ENCODE measurements at places on chromosomes 5 and 9. TPM values are rescaled to one million over a fixed set of nuclear protein-coding genes. Genes with fewer than 3 reads are reported as not detected.

The AK8 gene
- total RNA-seq = not detected

The SOX30 gene
- 0.11 TPM for total RNA-seq

The F12 gene
- 7.9 TPM for total RNA-seq

The ANKRD31 gene
- total RNA-seq = 0.94 TPM

The PAIP1 gene
- 44.6 TPM for total RNA-seq

The PDCD1LG2 gene
- total RNA-seq = 0.13 TPM

DNA sequence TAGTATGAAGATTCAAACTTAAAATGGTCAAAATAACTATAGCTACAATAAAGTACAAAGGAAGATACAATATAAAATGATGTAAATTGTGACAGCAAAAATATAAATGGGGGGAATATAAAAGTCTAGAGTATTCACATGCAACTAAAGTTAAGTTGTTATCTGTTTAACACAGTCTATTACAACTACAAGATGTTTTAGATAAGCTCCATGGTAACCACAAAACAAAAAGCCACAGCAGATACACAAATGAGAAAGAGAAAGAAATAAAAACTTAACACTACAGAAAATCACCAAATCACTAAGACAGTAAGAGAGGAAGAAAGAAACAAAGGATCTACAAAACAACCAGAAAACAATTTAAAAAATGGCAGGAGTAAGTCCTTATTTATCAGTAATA, 17.0 kb upstream of the SH3TC2 start:
- DNase-seq = no peak

- no peak for DNase-seq
Measured at GRCh38 chr5:31459594-31459993, 72.3 kb downstream of the DROSHA start.

- no peak for DNase-seq
Measured at GRCh38 chr9:95738438-95738837, 137.1 kb upstream of the ERCC6L2 start.

- DNase-seq = no peak
Measured at GRCh38 chr9:90059436-90059835, 454.6 kb downstream of the GADD45G start.

DNA sequence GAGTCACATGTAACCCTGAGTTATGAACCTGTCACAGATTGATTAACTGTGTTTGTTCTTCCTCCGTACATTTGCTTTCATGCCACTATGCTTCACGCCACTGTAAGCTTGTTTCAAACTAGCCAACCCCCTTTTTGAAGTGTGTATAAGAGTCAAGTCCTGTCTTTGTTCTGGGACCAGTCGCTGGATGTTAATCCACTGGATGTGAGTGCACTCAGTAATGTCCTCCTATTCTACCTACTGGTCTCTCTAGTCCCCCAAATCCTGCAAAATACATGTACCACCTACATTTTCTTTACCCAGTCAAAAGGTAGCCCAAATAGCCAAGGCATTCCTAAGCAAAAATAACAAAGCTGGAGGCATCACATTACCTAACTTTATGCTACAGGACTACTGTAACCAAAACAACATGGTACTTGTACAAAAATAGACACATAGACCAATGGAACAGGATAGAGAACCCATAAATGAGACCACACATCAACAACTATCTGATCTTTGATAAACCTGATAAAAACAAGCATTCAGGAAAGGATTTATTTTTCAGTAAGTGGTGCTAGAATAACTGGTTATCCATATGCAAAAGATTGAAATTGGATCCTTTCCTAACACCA, 1139.1 kb upstream of the SEMA6A start:
- DNase-seq = no peak

DNA sequence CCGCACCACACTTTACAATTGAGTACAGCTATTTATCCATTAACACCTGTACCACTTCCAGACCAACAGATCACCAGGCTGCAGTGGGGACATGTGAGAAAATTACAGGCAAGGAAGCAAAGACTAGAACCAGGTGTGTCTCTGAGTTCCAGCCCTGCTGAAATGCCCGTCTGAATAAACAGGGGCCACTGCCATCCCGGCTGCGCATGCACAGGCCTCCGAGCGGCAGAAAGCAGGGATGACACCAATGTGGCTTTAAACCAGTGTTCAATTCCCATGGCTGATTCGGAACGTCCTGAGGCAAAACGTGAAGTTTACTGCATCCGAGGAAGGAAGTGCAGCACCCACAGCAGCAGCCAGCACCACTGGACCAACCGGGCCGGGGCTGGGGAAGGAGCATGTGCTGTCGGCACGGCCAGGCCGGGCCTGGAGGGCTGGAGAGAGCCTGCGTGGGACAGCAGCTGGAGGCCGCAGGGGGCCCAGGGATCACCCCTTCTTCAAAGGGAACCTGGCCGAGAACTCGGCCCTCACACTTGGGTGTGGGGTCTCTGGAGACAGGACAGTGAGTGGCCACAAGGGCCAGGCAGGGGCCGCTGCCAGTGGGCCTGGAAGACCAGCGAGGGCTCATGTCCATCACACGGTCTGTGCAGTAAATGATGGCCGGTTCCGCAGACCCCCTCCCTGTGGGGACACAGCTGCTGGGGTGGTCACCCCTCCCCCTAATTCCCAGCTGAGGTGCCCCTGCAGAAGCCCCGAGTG, 33.0 kb upstream of the SLC12A7 start:
- DNase-seq = no peak

DNA sequence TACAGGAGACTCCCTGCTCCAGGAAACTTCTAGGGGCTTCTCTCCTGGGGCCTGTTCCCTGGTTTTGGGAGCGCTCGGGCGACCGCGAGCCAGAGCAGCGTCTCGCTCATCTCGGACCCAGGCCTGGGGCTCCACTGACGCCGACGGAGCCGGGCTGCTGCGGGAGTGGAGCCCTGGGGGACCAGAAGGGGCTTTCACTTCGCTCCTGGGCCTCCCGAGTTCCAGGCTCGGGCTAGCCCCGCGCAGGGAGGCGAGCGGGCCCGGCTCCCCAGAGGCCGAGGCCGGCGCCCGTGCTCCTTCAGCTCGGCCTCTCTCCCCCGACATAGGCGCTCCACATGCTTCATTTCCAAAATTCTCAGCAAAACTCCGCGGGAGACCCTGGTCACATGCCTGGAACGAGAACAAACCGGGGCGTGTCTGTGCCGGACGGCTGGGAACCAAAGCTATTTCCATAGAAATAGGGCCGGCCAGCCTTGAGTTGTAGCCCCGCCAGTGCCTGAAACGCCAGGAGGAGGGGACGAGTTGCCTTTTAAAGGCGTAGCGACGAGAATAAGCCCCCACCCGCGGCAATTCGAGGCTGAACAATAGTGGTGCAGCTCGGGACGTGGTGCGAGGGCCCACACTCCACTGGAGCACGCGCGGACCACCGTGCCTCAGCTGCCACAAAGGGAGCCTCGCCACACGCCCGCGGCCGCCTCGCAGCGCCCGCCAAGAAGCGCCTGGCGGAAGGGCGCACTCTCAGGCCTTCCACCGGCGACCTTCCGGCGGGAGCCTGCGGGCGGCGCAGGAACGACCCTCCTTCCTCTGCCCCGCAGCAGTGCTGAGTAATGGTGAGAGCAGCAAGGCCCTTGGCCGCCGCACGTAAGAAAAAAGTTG, 1.1 kb upstream of the G3BP1 start:
- DNase-seq = peak; percentile 77

Data from activated CD8-positive, alpha-beta T cell treated with anti-CD3 and anti-CD28 coated beads for 36 hours (primary cell).